ENCODE measurements at places on chromosomes 7 and 10.

DNA sequence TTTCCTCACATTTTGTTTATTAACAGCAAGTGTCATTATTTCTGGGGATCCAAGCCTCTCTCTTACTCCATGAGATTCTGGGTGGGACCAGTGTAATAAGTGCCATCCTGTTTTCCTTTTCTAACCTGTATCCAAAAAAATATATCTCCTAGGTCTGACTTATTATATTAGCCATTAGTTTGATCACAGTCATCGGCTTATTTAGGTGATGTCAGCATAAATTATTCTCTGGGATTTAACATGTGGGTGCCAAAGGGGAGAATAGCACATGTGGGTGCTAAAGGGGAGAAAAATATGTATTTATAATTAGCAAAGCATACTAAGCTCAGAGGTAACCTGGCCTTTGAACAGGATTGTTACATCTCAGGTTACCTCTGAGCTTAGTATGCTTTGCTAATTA, 293.8 kb upstream of the SEMA3D start:
- DNase-seq: no peak

GRCh38 chr10:36366843-36367242, 724.7 kb upstream of the FZD8 start:
- no peak for DNase-seq

- DNase-seq: no peak
Observed at GRCh38 chr10:47237316-47238260, 62.4 kb upstream of the GDF10 start.

DNA sequence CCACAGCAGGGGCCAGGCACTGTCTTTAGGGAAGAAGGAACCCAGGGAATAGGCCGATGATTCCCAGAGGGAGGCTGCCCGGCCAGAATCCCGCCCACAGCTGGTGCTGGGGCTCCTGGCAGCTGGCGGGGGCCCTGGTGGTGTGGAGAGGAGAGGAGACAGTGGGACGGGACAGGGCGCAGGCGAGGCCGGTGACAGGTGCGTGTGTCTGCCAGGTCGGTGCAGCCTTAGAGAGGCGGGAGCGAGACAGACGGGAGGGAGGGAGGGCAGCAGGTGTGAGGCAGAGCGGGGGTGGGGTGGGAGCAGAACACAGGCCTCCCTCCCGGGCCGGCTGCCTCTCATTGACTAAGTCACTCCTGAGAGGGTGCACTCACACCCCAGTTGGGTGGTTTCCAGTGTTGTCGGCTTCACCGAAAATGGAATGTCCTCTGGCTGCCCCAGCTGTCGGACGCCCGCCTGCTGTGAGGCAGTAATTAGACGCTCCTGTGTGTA, 55.2 kb downstream of the ELFN1 start:
- DNase-seq: no peak

DNA sequence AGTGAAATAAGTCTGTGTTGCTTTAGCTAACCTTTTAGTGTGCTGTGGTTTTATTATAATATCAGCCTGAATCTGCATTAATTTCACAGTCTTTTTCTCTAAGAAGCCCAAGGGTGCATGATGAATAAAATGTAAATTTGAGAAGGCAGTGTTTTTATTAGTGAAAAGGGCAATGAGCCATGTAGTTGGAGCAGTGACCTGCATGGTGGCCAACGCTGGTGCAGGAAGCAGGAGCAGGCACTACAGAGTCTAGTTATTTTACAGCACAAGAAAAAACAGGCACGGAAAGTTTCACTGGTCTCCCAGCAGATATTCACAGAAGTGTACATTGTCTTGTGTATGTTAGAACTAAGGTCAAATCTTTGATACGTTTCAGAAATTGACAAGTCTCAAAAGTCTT, 247.8 kb downstream of the CELF2 start:
- no peak for DNase-seq

DNA sequence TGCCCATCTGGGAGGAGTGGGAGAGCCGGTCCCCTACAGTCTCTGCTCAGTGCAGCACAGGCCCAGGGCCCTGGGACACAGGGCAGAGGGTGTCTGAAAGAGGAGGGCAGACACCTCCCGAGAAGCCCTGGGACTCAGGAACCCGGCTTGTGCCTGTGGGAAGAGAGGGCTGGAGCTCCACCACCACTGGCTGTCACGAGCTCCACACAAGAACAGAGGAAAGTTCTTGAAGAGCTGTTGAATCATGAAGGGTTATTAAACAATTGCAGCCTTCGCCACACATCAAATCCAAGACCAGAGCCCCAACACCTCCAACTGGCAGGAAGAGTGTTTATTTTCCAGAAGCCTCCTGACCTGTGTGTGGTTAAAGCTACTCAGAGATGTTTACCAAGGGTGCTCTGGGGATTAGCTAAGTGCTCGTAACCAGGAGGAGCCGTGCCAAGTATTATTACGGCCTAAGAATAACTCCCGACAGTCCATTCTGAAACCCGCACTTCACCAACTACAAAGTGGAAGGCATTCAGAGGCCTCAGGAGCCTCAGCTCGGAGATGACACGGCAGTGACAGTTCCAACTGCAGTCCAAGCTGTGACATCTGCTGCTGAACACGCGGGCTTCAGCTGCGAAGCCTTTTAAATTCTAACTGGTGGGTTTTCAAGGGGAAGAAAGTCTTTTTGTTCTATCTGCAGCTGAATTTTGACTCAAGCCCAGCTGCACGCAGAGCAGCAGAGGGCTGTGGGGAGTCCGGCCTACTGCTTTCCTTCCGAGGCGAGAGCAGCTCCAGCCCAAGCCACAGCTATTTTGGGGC, 75.1 kb downstream of the MAD1L1 start:
- DNase-seq: no peak

- no peak for DNase-seq
Observed at GRCh38 chr10:48655411-48656240, 29.0 kb upstream of the WDFY4 start.

DNA sequence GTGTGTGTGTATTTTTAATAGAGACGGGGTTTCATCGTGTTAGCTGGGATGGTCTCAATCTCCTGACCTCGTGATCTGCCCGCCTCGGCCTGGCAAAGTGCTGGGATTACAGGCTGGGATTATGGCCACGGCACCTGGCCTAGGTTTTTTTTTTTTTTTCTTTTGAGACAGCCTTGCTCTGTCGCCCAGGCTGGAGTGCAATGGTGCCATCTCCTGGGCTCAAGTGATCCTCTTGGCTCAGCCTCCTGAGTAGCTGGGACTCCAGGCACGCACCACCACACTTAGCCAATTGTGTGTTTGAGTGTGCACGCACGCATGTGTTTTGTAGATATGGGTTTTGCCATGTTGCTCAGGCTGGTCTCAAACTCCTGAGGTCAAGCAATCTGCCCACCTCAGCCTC, 629.8 kb downstream of the ETV1 start:
- no peak for DNase-seq

GRCh38 chr7:112437072-112437471, 13.2 kb upstream of the IFRD1 start:
- no peak for DNase-seq

- DNase-seq: no peak
Observed at GRCh38 chr7:82926477-82926876, 236.2 kb downstream of the PCLO start.

DNA sequence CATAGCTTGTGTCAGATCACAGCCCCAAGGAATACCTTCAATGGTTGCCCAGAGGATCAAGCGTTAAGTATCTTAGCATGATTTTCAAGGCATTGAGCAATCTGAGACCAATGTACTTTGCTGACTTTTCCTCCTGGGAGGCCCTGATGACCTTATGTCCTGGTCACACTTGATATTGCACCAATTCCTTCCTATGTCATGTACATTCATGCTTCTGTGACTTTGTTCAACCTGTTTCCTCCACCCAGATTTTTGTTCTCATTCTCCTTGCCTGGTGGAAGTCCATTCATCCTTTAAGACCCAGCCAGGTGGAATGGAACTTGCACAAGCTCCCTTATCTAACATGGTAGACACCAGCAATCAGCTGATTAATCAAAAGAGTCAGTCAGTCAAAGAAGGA, 160.8 kb downstream of the PFKFB3 start:
- DNase-seq: no peak

DNA sequence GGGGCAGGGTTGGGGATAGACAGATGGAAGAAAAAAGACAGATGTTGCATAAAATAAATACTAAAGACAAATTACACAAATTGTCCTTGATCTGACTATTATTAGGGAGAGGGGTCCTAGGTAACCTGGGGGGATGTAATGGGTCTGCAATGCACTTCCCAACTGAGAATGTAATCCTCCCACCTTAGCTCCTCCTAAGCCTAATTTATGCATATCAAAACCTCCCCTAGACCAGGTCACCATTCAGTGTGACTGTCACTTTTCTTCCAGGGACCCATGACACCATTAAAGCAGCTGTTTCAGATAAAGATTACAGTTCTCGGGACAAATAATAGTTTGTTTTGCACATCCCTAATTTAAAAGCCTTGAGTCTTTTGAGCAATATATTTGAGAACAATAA, 133.9 kb upstream of the FEZF1 start:
- DNase-seq: no peak

DNA sequence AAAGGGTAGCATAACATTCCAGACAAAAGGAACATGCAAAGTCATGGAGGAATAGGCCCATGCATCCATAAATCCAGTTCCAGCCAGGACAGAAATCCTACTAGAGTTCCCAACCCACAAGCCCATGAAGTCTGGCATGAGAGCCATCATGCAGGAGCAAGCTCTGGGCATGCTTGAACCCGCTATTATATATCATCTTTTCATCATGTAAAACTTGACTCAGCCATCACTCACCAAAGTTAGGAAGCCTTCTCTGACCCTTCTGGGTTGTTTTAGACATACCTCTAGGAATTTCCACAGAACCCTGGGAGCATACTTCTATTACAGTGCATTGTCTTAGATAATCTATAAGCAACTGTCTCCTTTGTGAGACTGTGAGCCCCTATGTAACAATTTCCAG, 293.0 kb upstream of the NPSR1 start:
- no peak for DNase-seq

DNA sequence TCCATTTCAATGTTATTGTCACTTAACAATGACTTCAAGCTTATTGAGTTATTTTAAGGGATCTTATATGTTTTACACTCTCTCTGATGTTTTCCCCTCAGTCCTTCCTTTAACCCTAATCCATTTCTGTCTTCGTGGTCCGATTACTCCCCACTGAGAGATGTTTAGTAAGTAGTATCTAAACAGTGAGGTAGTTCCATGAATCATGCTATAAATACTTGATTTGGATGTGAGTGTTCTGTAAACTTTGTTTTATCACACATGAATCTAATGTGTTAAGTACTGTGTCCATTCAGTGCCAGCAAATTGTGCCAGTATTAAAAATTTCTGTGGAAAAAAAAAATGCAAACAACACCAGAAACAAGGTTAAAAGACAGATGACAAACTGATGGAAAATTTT, 18.6 kb downstream of the RPP30 start:
- no peak for DNase-seq

GRCh38 chr10:22049635-22050034, 46.1 kb upstream of the DNAJC1 start:
- no peak for DNase-seq

DNA sequence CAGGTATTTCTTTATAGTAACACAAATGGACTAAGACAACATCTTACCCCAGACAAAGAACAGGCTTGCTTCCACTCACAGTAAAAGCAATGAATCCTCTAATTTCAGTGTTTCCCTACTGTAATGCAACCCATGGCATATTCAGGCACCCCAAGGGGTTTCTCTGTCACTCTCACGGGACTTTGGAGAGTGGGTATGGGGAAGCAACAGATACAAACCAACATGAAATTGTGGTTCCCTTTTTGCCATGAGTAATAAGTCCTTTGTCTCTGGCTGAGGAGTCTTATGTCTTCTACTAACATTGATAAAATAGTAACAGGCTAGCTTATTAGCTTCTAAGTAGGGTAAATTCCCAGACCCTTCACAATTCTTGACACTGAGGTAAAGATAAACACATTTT, 51.4 kb upstream of the AOAH start:
- no peak for DNase-seq

DNA sequence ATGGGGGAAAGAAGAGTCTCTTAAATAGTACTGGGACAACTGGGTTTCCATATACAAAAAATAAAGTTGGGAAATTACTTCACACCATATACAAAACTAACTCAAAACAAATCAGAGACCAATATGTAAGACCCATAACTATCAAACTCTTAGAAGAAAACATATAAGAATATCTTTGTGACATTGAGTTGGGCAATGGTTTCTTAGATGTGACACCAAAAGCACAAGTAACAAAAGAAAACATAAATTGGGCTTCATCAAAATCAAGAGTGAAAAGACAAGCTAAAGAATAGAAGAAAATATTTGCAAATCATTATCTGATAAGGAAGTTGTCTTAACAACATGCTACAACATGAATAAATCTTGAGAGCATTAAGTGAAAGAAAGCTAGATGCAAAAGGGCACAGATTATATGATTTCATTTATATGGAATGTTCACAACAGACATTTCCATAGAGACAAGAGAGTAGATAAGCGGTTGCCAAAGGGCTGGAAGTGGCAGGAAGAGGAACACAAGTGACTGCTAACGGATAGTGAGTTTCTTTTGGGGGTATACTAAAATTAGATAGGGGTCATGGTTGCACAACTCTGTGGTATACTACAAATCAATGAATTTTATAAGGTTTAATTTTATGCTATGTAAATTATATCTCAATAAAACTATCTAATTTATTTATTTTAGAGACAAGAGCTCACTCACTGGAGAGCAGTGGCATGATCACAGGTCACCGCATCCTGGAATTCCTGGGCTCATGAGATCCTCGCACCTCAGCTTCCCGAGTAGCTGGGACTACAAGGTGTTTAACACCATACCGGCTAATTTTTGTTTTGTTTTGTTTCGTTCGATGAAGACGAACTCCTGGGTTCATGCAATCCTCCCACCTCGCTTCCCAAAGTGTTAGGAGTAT, 35.4 kb downstream of the JMJD1C start:
- no peak for DNase-seq

- no peak for DNase-seq
Observed at GRCh38 chr10:113047605-113047962, 97.5 kb downstream of the TCF7L2 start.

DNA sequence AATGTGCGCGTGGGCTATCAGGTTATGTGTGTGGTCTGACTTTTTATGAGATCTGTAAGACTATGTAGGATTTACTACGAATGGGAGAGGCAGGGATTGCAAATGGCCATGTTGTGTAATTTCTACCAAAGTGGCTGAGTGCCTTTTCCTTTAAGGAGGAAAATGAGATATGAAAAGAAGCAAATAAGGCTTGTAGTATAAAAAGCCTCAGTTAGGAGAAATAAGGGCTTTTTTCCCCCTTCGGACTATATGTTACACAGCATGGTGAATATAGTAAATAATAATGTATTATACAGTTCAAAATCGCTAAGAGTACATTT, 447 bp upstream of the GPAM start:
- no peak for DNase-seq

GRCh38 chr10:46094931-46095750, 49.1 kb upstream of the MSMB start:
- no peak for DNase-seq

- DNase-seq: no peak
Observed at GRCh38 chr7:1325646-1326510, 93.2 kb downstream of the UNCX start.

All from nephron progenitor cell (in vitro differentiated cells).